KG1 (cell line): ENCODE measurements at places on chromosomes 7 and 10.

GRCh38 chr10:76388321-76389023, 957.0 kb downstream of the LRMDA start:
- no peak for DNase-seq

DNA sequence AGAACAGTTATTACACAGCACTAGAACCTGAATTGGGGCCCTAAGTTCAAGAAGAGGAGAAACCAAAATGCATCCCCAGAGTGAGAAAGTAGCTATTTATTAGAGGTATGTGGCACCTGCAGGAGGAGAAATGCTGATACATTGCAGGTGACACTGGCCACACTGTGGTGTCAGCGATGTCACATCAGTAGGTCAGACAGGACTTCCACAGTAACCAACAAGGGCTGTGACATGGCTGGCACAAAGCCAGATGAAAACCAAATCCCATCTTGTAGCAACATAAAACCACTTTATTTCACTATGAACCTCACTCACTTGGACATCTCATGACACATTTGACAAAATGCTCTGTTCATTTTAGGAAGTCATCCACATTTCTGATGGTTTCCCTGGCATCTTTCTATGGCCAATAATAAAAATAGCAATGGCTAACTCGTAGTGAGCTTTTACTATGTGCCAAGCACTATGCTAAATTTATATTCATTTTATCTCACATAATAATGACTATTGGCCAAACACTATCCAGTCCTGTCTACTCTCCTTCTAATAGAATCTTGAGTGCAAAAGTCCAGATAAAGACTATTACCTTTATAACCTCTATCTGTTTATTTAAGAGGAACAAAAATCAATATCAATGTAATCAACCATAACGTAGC, 154.2 kb downstream of the TSPAN12 start:
- no peak for DNase-seq

DNA sequence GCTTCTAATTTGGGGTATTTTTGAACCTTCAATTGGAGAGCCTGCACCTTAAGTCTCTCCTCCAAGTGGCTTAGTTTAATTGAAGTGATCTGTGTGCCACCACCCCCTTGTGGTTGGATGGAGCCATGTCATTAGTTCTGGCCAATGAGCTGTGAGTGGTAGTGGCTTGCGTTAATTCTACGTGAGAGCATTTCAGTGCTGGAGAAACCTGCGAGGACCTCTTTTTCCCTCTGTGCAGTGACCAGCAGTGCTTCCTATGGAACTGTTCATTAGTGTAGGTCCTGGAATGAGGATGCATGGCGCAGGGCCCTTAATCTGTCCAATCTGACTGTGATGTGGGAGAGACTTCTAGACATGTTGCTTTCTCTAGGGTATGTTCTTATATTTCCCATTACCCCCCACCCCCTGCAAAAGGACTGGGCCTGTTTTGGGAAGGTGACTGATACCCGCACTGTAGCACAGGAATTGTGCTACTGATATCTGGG, 3.8 kb downstream of the HILPDA start:
- DNase-seq: no peak

DNA sequence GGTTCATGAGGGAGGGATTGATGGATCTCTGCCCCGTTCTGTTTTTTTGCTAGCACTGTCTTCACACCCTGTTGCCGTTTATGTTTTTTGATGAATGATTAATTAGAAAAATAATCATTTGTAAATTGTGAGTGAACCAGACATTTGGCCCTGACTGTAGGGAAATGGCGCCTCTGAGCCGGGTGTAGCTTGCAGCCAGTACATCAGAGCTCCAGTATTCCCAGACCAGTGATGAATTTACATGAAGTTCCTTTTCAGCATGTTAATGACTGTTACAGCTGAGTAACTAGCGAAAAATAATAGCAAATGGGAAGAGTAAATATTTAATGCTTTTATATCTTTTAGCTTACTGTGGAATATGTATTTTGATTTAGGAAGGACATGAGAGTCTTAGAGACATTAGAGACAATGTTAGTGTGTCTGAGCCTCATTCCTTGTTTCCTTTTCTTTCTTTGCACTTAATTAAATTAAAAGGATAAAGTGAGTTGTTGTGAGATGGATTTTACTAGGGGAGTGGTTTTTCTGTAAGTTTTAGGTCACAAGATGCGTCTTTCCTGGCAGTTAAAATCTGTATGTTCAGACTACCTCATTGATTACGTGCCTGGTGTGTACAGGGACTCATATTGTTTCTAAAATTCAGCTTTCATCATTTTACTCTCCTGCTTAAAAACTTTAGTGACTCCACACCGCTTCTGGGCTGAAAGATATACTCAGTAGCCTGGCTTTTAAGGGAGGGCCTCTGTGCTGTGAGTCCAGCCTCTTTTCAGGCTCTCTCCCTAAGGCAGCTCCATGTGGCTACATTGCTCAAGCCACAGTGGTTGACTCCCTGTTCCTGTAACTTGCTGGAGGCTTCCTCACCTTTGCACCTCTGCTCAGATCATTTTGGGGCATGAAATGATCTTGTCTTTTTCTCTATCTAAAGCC, 86.4 kb downstream of the AUTS2 start:
- no peak for DNase-seq
